ENCODE measurements at places on chromosomes 11 and 22.

DNA sequence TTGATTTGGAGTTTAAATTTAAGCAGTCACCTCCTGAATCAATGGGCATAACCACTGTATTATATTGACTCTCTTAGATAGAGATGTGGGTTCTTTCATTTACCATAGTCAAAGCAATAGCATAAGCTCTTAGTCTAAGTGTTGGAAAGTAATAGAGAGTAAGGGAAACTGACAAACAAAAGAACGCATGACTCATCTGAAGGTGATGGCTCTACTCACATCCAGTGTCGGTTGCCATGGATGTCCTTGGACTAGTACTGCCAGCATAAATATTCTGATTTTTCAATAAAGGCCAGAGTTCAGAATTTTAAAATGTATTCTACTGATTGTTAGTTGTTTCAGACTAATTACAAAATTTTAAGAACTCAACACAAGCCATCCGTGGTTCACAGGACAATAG lies 444.9 kb upstream of the DDI1 start:
- no peak for DNase-seq

- no peak for DNase-seq
Measured at GRCh38 chr22:37056246-37056645, 4.7 kb downstream of the KCTD17 start.

GRCh38 chr22:47040486-47041270 lies 278.2 kb downstream of the TBC1D22A start:
- no peak for DNase-seq

GRCh38 chr11:68652683-68653156 lies 31.6 kb upstream of the GAL start:
- DNase-seq: no peak
